ENCODE measurements at places on chromosomes 16 and 17. TPM values are rescaled to one million over a fixed set of nuclear protein-coding genes. Genes with fewer than 3 reads are reported as not detected.

The GPR179 gene
- total RNA-seq, result not detected

The CCL18 gene
- total RNA-seq, result not detected

The SRSF2 gene
- 305 TPM for total RNA-seq

The PPM1D gene
- 27.6 TPM for total RNA-seq

The SIAH1 gene
- total RNA-seq, result 22.4 TPM

The TBX6 gene
- 0.58 TPM for total RNA-seq

The ADORA2B gene
- total RNA-seq, result 17.0 TPM

The GRB7 gene
- total RNA-seq, result not detected

The TBKBP1 gene
- 19.7 TPM for total RNA-seq

The MED13 gene
- 35.6 TPM for total RNA-seq

The UMOD gene
- not detected for total RNA-seq

The OSGIN1 gene
- total RNA-seq, result 4.1 TPM

The EFCAB5 gene
- total RNA-seq, result 0.53 TPM

The CMTM2 gene
- not detected for total RNA-seq

The FAAP100 gene
- total RNA-seq, result 44.2 TPM

The ZFHX3 gene
- total RNA-seq, result 13.6 TPM

The TBC1D16 gene
- total RNA-seq, result 30.5 TPM

The LYRM9 gene
- 21.2 TPM for total RNA-seq

The AP1G1 gene
- total RNA-seq, result 51.9 TPM

The FKBP10 gene
- 230 TPM for total RNA-seq

The BCO1 gene
- not detected for total RNA-seq

The KRTAP3-1 gene
- not detected for total RNA-seq

The CHTF18 gene
- 24.3 TPM for total RNA-seq

The TMIGD1 gene
- total RNA-seq, result not detected

The CLDN7 gene
- total RNA-seq, result 2.1 TPM

The NSRP1 gene
- 13.0 TPM for total RNA-seq

The NHERF2 gene
- 49.5 TPM for total RNA-seq

The SMPD3 gene
- total RNA-seq, result not detected

The IGFALS gene
- not detected for total RNA-seq

The SLC5A11 gene
- total RNA-seq, result 0.29 TPM

The NPIPB13 gene
- total RNA-seq, result 0.47 TPM

The TMEM101 gene
- 30.0 TPM for total RNA-seq

The TMEM114 gene
- not detected for total RNA-seq

The PYDC1 gene
- not detected for total RNA-seq

The GSDMA gene
- not detected for total RNA-seq

The GNGT2 gene
- 1.4 TPM for total RNA-seq

The CCL11 gene
- not detected for total RNA-seq

The ACACA gene
- total RNA-seq, result 49.0 TPM

The CFAP119 gene
- 6.5 TPM for total RNA-seq

The EPN2 gene
- 53.4 TPM for total RNA-seq

The EPX gene
- not detected for total RNA-seq

The ZFP3 gene
- 2.5 TPM for total RNA-seq
